ENCODE measurements at places on chromosomes 6 and 20.

GRCh38 chr6:49978332-49979226, 9.2 kb upstream of the DEFB113 start:
- DNase-seq: no peak

DNA sequence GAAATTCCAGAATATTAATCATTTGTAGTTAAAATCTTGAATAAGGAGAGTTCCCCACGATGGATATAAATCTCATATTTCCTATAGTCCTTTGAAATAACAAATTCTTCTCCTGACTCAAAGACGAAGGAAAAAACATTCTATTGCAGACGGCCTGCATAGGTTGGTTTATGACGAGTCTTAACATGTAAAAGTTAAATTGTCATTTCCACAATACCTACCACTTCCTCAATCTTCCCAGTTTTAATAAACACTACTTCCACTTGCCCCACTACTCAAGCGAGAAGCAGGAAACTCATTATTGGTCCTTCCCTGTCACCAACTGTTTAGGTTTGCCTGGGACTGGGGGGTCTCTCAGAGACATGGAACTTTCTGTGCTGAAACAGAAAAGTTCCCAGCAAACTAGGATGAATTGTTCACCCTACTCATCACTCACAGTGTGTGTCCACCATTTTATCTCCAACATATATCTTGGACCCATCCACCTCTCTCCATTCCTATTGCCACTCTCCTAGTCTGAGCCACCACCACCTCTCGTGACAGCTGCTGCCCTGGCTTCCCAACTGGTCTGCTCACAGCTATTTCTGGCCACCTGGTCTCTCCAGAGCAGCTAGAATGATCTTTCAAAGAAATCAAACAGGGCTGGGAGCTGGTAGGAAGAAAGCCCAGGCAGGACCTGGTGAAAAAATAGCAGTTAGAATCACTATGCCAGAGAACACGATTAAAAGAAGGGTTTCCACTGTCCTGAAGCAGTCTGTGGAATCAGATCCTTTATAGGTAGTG, 15.1 kb upstream of the ZSCAN9 start:
- DNase-seq: no peak

GRCh38 chr20:60976913-60977312, 275.1 kb upstream of the CDH4 start:
- DNase-seq: no peak

GRCh38 chr20:63745961-63746731, 6.6 kb downstream of the SLC2A4RG start:
- DNase-seq: no peak

DNA sequence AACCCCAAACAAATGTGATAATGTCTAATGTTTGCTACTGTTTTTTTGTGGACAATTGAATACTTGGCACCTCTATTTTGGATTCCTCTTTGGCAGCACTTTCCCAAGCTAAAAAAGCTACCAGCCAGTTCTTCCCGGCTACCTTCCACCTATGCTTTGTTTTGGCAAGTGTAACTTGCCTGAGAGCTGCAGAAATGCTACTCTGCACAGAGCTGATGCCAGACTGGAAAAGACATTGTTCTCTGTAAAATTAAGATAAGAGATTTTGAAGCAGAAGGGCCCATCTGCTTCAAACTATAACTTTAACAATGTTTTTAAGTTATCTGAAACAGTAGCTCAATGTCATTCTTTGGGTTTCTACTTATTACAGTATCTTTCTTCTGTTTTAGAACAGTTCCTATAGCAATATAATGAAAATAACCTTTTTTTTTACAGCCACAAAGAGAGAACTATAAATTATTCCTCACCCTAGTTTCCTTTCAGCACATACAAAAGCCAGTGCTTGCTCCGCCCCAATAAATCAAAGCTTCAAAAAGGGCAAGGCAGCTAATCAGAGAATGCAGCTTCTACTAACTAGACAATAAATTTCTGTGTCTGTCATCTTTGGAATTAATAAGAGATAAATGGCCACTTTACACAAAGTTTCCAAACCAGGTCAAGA, 183.1 kb downstream of the UBE3D start:
- no peak for DNase-seq

DNA sequence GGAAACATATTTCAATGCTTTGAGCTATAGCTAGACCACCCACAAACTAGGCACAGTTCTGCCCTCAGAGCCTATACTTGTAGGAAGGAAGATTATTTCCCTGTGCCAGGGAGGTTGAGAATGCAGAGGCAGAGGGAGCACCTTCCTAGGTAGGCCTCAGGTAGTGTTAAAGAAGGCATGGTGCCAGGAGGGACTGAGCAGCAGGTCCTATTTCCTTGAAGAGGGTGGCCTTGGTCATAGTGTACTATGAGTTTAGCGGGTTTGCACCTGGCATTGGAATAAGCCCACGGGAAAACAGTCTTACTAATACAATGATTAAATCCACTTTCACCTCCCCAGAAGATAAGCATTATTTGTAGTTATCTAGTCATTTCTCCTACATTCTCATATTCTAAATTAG, 375.4 kb downstream of the CDKAL1 start:
- DNase-seq: no peak

- no peak for DNase-seq
These were observed 20.2 kb downstream of the SLC12A5 start for GRCh38 chr20:46049190-46049589.

DNA sequence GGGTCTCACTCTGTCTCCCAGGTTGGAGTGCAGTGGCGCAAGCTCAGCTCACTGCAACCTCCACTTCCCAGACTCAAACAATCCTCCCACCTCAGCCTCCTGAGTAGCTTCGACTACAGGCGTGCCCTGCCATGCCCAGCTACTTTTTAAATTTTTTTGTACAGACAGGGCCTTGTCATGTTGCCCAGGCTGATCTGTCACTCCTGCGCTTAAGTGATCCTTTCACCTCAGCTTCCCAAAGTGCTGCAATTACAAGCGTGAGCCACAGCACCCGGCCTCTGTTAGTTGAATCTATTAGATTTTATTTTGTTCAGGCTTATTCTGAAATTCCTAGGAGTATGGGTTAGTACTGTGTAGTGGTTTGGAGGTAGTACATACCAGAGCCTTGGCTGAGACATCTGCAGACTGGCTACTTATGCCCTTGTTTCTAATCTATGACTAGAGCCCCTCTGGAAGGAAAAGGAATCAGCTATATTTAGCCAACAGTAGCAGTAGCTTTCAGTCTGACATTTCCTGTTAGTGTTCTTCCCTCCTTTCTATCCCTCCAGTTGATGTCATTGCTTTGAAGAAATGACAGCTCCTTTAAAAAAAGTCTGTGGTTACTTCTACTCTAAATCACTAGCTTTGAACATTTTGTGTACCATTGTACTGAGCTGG, 74.4 kb downstream of the ITCH start:
- peak; percentile 36 for DNase-seq

- DNase-seq: no peak
These were observed 32.4 kb downstream of the OR5V1 start for GRCh38 chr6:29336269-29336668.

DNA sequence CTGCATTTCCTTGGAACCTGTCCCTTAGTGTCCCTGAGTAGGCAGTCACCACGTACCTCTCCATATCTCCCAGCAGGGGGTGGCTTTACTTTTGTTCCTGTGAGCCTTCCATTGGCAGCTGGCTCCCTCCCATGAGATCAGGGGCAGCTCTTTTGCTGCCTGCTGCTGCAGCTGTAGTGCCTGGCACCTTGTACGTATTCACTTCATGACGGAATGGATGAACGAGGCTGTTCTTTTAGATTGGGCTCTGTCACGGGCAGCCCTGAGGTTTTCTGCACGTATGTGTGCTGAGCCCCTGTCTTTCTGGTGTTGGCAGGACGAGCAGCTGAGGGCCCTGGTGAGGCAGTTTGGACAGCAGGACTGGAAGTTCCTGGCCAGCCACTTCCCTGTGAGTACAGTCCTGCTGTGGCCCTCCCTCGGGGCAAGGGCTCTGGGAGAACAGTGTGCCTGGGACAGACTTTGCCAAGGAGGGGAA, 14.6 kb downstream of the MYBL2 start:
- DNase-seq: no peak

DNA sequence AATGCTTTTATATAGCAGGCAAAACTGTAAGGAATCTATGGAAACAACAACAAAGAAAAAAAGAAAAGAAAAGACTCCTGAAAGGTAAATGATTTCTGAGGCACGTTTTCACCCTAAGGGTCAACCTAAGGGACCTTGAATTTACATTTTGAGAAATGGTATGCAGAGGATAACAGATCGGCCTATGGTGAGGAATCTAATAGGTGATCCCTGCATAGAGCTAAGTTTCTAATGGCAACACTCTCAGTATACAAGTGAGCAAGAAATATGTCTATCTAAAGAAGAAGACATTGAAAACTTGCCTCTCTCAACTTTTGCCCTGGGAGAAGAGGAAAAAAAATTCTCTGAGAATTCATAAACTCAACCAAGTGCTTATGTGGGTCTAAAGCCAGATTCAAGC, 18.9 kb upstream of the AKAP7 start:
- no peak for DNase-seq

- DNase-seq: no peak
These were observed 117.3 kb downstream of the MYB start for GRCh38 chr6:135298455-135298854.

DNA sequence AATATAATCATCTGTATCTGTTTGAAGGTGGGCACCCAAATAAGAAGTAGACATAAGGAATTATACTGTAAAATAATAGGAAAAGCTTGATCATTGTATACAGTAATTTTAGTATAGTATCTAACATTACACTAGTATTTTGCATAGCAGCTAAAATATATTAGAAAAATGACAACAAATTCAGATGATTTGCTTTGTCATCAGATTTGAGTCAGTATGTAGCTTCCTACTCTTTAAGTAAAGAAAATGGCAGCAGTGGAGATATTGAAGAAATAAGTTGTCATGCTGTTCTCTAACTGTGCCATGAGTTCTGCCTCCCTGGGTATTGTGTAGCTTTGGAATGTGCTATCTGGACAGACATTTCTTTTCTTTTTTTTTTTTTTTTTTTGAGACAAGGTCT, 74.4 kb downstream of the TIAM2 start:
- DNase-seq: no peak

- DNase-seq: no peak
These were observed 275.5 kb downstream of the PTPRK start for GRCh38 chr6:128244751-128245405.

DNA sequence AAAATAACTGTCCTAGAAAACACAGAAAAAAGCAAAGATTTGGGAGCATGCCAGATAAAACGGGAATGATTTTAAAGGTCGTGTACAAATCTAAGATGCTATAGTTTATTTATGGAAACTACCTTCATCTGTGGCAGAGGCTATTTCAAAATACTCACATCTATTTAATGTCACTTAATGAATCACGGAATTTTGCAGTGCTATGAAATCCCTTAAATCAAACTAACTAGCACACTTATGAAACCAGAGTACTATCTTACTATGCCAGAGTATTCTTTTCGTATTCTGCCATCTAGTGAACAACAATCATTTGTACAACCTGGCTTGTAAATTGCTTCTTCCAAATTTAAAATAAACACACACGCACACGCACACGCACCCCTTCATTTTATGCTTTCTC, 77.9 kb upstream of the BMP5 start:
- peak; percentile 78 for DNase-seq

GRCh38 chr6:83954371-83954770, 79.2 kb upstream of the MRAP2 start:
- no peak for DNase-seq

DNA sequence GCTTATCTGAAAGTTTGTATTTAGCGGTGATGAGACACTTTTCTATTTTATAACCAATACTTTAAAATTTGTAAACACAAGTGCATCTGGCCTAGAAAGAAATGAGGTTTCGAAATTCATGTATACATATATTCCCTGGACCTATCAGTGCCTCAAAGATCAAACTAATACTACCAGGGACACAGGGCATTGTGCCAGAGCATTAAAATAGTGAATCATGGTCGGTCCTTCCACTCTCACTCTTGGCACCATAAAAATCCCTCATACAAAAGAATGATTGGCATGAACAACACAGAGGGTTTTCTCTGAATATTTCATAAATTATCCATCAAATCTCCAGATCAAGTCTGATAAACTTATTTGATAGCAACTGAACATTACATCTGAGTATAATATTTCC, 62.0 kb downstream of the MMUT start:
- DNase-seq: no peak

GRCh38 chr6:17204533-17204932, 76.6 kb upstream of the RBM24 start:
- DNase-seq: no peak

- DNase-seq: no peak
These were observed 766 bp downstream of the PRICKLE4 start for GRCh38 chr6:41781366-41781730.

DNA sequence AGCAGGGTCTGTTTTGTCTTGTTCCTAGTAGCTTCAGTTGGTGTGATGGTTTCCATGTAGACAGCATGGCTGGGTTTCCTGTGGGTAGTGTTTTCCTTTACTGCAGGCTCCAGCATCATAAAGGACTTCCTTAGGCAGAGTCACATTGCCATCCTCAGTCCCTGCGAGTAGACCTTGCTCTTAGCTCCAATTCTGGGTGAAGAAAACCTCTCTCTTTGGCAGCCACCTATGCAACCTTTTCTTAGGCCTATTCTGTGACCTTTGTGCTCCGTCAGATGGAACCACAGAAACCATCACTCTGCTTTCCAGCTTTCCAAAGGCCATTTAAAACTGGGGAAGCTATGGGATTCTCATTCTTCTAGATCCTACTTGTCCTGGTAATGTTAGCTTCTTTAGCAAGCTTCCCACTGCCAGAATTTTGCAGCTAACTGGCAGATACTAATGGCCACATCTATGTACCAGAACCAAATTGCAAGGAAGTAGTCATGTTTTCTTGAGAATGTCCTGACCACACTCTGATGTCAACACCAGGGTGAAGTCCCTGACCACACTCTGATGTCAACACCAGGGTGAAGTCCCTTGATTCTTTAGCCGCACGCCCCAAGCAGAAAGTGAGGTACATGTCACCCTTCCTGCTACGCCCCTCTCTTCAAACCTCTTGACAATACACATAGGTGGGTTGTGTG, 646.6 kb upstream of the HS3ST5 start:
- DNase-seq: no peak

GRCh38 chr6:158161566-158162254, 6.4 kb downstream of the SERAC1 start:
- no peak for DNase-seq

DNA sequence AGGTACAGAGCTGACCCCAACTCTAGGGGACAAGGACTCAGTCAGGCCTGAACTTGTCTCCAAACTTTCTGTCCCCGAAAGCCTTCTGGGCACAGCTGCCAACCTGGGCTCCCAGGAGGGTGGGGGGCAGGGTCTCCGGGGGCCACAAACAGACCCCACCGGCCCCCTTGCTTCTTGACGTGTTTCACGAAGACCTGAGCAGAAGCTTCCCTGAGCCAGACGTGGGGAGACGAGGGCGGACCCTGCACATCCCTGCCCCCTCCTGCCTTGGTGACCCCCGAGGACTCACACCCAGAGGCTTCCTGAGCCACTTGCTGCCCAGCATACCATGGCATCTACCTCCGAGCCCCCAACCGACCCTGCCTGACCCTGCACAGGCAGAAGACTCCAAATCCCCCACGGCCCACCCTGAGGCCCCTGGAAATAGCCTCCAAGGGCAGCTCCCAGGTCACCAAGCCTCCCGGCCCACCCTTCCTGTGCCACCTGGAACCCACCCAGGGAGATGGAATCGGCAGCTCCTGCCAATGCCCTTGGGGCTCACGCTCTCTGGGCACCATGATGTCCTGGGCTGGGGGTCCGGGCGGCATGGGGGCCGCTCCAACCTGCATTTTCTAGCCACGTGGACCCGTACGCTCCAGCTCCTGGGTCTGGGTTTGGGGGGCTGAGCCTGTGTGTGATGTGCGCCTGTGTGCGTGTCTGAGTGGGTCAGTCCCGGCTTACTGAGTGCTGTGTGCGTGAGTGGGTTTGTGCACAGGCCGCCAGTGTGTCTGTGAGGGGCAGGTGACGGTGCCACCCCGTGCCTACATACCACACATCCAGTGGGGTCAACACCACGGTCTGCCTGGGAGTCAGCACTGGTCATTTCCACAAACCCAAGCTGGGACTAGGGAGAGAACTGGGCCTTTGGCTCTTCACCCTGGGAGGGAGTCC, 2.5 kb upstream of the PTK6 start:
- no peak for DNase-seq

Data from cardiac fibroblast (primary cell).